ENCODE measurements at places on chromosomes 5 and 9.

GRCh38 chr5:3701694-3702093 is 106.1 kb downstream of the IRX1 start:
- DNase-seq: no peak

DNA sequence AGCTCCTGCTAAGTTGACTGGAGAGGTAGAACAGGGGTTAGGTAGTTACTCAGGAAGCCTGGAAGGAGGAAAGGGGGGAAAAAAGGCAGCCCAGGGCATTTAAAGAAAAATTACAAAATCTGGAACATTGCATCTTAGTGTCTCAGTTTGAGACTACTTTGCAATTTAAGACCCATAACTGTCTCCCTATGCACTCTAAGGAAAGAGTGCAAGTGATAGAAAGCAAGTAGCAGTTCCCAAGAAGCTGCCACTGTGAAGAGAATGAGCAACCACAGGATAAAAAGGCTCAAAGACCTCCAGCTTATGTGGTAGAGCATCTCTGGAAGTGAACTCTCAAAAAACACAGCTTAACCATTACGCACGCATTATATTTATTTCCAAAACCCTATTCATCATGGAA is 141.8 kb downstream of the SLCO4C1 start:
- no peak for DNase-seq

GRCh38 chr9:94654165-94654894 is 15.0 kb upstream of the FBP1 start:
- DNase-seq: no peak

DNA sequence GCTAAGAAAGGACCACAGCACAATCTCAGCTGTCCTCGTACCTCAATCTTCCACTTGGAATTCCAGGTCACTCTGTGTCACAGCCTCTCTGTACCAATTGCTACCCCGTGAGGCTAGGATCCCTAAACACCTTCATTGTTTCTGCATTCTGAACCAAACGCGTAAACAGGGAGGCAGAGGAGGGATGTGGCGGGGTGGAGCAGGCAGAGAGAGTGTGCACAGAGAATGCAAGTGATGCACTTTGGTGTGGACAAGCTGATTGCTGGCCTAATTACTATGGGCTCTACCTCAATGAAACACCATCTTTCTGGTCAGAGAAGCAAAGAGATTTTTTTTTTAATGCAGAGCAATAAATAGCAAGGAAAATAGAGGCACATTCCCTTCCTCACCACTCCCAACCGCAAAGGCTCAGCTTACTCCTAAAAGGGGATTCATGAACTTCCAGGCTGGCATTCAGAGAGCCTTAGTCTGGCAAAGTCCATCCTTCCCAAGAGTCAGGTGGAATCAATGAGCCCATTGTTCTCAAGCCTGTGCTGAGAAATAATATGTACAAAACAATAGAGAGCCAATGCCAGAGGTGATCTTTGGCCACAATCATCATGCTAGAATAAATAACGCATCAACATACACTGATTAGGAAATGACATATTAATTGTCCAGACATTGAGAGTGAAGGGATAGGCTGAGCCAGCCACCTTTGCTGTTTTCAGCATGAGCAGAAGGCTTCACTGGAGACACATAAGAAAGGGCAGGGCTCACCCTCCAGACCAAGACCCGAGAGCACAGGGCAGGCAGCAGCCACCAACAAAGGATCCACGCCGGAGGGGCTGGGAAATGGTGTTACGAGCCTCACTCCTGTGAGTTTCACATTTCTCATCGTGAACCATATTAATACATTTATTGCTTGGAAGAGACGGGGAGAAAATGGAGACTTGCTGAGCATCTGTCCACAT is 278.8 kb downstream of the ENC1 start:
- DNase-seq: no peak

GRCh38 chr9:133750982-133751649 is 13.0 kb upstream of the SARDH start:
- peak; percentile 55 for DNase-seq

DNA sequence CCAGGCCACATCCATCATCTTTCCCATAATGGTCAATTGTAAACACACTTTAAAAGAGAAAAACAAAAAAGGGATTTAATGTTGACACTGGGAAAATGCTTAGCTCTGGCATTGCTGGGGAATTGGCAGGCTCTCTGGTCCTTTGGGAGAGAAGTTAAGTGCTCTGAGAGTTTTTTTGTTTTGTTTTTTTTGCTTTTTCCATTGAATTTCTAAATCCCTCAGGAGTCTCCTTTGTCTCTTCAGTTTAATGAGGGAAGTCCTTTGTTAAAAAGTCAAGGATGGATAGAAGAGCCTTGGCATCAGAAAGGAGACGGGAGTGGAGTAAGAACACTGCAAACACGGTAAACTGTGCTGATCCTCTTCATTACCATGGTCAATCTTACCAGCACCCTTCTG is 7.1 kb upstream of the HAND1 start:
- DNase-seq: no peak

DNA sequence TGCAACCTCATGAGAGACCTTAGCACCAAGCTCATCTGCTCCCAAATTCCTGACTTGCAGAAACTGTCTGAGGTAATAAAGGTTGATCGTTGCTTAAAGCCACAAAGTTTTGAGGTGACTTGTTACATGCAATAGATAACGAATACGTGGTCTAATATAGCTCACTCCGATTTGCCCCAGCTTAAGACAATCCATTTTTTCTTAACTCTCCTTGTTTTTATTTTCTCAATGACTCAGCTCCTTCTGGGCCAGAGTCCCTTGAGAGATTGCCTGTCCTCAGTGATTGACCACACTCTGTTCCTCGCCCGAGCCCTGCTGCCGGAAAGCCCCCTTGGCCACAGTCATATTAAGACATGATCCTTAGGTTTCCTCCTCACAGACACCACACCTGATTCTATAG is 63.7 kb upstream of the FANCC start:
- no peak for DNase-seq

GRCh38 chr5:95075111-95075510 is 209.8 kb downstream of the MCTP1 start:
- DNase-seq: no peak

GRCh38 chr5:127076315-127077129 is 3.2 kb upstream of the C5orf63 start:
- DNase-seq: no peak

DNA sequence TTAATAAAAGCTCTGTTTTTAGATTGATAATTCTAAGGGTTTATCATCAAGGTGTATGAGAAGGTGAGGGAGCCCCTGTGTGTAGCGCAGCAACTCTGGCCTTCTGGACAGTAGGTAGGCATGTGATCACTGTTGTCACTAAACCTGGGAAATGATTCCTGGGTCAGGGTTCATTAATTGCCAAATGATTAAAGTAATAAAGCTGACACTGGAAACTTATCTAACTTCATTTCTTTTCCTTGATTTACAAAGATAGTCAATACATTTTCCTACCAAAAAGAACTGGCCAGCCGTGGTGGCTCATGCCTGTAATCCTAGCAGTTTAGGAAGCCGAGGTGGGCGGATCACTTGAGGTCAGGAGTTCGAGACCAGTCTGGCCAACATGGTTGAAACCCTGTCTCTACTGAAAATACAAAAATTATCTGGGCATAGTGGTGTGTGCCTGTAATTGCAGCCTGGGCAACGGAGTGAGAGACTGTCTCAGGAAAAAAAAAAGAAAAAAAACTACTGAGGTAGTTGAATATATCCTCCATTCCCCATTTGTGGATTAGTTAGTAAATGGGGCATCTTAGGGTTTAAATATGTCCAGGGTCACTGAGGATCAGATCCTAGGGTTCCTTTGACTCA is 2.4 kb downstream of the EHMT1 start:
- DNase-seq: no peak

DNA sequence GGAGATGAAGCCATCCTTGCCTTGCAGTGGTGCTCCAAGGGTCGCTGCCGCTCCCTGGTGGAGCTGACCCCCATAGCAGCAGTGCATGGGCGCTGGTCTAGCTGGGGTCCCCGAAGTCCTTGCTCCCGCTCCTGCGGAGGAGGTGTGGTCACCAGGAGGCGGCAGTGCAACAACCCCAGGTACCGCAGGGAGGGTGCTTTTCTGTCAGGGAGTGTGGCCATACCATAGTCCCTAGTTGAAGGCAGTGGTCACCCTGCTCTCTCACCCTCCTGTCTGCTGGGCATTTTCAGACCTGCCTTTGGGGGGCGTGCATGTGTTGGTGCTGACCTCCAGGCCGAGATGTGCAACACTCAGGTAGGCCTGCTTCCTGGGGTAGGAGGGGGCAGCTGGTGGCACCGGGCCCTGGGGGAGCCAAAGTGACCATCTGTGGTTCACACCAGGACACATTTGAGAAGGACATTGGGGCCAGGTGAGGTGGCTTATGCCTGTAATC is 11.2 kb downstream of the ADAMTS13 start:
- DNase-seq: no peak

GRCh38 chr9:19554529-19554928 is 145.7 kb downstream of the ACER2 start:
- DNase-seq: no peak

DNA sequence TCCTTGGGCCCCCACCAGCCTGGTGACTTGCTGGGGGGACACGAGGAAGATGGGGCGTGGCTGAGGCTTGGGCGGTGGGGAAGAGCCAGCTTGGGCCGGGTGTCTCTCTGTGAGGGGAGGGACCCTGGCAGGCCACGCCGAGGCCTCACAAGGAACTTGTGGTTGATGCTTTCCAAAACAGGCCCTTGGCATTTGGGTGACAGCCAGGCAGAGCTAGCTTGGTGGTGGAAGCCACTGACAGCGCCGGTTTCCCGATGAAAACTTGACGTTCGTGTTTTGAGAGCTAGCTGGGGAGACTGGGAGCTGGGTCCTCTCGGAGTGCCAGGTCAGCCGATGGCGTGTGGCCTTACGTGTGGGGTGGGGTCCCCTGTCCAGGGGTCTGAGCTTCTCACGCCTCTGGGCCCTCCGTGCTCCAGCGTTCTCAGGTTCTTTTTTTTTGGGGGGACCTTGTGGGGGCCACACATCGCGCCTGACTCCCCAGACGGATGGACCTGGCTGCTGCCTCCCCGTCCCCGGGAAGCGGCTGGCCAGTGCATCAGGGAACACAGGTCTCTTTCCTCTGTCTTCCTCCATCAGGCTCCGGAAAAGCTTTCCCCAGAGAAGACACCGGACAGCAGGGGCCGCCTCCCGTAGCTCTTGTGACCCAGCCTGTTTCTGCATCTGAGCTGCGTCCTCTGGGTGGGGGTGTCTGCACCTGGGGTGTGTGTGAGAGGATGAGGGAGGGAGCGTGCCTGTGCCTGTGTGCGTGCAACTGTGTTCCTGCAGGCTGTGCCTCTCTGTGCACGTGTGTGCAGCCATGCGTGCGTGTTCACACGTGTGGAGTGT is 129.3 kb upstream of the LPCAT1 start:
- peak; percentile 63 for DNase-seq

- DNase-seq: no peak
These were observed 188.7 kb downstream of the DENND1A start for GRCh38 chr9:123741214-123741613.

DNA sequence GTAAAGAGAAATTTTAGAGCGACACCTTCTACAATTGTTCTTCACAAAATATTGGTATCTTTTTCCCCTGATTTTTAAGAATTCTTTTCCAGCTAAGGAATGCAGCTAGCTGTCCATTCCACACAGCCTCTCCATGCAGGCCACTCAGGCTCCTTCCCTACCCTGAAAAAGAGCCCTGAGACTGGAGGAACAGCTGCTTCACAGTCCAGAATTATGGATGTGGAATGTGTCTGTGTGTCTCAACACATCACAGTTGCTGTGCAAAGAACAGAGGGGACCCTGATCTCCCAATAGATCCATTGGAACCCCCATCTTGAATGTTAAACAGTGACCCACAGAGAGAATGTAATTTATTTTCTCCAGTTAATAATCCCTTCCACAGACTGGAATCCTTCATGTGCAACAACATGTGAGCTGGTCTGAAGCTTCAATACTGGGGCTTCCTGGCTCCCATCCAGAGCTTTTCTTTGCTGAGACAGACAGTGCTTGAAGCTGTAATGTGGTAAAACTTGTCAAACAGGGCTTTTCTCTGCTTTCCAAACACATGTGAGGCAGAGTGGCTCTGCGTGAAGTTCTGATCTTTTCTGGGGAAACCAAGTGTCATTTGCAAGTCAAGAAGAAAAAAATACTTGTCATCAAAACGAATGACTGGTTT is 53.3 kb upstream of the SMC5 start:
- no peak for DNase-seq

- no peak for DNase-seq
These were observed 6.9 kb upstream of the ZBTB5 start for GRCh38 chr9:37471942-37472684.

DNA sequence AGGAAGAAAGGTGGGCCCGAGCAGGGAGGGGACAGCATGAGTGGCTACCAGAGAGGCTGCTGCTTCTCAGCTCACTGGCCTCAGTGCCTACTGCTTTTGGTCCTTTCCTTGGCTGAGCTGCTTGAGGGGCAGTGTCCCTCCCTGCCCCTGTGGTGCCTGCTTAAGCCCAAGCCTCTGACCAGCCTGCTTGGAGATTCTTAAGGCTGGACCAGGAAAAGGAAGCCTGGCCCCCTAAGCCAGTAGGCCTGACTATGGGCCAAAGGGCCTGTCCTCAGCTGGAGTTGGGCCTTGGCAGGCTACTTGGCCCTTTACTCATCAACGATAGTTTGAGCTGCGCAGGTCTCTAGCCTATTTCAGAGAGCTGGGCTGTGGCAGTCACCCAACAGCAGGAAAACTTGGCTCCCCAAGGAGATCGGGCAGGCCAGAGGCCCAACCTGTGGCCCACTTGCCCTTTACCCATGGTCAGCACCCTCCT is 24.9 kb downstream of the TCF7 start:
- DNase-seq: no peak

GRCh38 chr5:147112899-147113298 is 121.9 kb upstream of the STK32A start:
- DNase-seq: no peak

- DNase-seq: no peak
These were observed 81.6 kb upstream of the PHYKPL start for GRCh38 chr5:178314061-178314660.

GRCh38 chr5:146369691-146370090 is 31.1 kb downstream of the POU4F3 start:
- DNase-seq: no peak

DNA sequence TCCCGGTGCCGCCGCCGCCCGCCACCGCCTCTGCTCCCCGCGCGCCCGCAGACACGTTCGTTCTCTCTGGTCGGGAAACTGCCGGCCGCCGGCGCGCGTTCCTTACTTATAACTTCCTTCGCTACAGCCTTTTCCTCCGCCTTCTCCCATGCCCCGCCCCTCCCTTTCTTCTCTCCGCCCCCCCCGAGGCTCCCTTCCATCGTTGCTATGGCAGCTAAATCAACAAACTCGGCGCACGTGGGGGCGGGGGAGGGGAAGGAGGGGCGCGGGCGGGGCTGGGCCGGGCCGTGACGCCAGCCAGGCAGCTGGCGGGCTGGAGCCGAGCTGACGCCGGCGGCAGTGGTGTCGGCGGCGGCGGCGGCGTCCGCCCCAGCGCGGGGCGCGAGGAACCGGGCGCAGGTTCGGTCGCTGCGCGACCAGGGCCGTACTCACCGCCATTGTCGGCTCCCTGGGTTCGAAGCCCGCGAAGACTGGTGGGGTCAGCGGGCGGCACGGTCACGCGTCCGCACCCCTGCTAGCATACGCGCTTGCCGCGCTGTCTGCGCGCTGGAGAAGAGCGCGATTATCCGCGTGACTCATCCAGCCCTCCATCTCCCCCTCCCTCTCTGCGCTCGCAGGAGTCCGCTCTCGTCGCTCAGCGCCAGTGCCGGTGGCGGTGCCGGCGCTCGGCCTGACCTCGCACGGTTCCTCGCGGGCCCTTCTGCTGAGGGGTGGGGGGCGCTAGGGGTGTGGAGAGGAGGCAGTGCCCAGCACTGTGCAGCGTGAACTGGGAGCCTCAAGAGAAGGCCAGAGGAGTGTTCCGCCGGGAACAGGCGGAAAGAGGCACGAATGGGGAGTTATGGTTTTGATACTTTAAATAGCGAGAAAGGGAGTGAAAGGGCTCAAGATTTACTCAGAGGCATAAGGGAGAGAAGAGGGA is at the start of gene KLF4:
TSS of gene KLF4 (minus strand) at position 83 of the 919 bp plus-strand sequence. CDS start 597 bp downstream, outside the sequence.
- DNase-seq: peak; percentile 98

GRCh38 chr5:171513591-171513990 is 94.1 kb downstream of the FGF18 start:
- DNase-seq: no peak
